EL (cell line): ENCODE measurements at places on chromosomes 12 and 14.

DNA sequence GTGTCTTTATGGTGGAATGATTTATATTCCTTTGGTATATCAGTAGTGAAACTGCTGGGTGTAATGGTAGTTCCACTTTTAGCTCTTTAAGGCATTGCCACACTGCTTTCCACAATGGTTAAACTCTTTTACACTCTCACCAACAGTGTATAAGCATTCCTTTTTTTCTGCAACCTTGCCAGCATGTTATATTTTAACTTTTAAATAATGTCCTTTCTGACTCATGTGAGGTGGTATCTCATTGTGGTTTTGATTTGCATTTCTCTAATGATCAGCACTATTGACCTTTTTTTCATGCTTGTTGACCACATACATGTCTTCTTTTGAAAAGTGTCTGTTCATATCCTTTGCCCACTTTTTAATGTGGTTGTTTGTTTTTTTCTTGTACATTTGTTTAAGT is 142.5 kb downstream of the MSRB3 start:
- DNase-seq = peak; percentile 32

DNA sequence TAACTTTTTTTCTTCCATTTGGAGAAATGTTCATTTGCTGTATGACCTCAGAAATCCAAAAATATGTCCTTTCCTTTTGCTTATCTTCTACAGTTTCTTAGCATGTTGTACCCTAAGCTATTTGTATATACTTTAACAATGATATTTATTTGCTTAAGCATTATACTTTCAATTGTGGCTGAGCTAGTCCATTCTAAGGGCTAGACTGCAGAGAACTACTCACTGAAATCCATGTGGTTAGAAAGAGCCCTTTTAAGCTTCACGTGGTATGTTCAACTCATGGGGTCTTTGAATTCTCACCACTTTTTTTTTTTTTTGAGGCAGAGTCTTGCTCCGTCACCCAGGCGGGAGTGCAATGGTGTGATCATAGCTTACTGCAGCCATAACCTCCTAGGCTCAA is 122.5 kb downstream of the HMGA2 start:
- no peak for DNase-seq

DNA sequence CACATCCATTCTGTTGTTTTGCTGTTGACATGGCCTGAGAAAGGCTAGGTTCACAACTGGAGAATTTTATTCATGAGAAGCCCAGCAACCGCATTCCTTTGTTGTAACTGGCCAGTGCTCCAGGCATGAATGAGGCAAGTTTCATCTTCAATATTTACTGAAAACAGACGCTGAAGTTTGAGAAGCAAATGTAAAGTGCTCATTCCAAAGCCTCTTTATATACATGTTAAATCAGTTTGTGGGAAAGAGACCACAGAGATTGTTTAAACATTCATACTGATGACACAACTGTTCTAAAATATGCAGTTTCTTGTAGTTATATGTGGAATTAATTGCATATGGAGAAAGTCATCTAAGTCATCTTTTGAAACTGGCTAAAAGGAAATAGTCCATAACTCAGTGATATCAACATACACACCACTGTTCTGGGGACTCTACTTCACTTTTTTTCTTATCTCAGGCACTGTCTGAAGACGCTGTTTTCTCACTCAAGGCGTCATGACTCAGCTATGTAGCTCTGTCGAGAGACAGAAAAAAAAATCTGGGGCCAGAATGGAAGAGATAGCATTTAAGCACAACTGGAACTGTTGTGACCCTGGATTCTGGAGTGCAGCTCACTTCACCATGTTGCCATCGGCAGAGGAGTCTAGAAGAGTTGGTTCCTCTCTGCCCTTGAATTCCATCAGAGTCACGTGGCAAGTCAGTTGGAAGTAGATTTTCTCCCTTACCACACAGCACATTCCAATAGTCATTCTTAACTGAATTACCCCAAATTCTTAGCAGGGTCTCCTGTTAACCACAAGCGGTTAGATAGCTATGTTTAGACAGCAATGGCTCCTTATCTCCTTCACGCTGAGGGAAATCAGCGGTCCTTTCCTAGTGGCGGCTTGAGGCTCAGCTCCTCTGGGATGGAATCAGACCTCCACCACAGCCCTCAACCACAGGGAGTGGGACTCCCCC is 258.4 kb upstream of the HMGA2 start:
- DNase-seq = peak; percentile 97

DNA sequence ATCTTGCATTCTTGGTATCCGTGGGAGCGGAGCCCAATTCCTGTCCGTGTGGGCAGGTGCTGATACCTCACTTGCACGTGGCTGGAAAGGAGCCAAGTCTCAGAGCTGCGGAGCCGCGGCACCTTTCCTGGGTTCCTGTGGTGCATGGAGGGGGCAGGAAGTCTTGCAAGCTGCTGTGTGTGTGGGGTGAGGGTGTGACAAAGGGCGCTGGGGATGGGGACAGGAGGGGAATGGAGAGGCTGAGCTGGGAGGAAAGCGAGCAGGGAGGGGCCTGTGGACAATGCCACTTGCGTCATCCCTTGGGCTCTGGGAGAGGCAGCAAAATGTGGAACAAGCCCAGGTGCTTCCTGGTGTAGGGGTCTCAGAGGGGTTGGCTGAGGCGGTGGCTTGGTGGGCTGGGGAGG is 86.7 kb downstream of the CALM1 start:
- no peak for DNase-seq

- no peak for DNase-seq
These were observed 44.6 kb downstream of the DDHD1 start for GRCh38 chr14:53108292-53109104.

GRCh38 chr14:99479906-99480869 is at the start of gene SETD3:
SETD3 (minus strand) TSS chr14:99480859; CDS start chr14:99465805, 15,054 bp downstream.
- DNase-seq = peak; percentile 72

DNA sequence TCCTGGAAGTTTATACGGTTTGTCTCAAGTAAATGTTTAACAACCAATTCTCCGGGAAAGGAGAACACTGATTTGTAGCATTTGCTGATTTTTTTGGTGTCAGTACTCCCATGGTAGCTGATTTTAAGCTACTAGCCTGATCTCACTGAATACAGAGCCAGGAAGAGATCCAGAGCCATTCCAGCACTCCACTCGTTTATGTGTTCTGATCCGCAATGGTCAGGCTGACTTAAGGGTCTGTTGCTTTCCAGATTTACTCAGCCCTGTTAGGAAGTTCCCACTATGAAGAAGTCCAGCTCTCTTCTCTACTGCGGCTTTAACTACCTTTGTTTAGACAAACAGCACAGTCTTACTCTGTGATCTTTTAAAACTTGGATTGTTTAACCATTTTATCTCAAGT is 38.0 kb upstream of the NID2 start:
- DNase-seq = no peak

- DNase-seq = no peak
These were observed 124.9 kb upstream of the SYT1 start for GRCh38 chr12:78739653-78740052.

GRCh38 chr12:54426690-54427089 is 7.6 kb upstream of the ITGA5 start:
- no peak for DNase-seq

GRCh38 chr12:50927766-50928224 is 24.5 kb upstream of the HIGD1C start:
- DNase-seq = no peak

GRCh38 chr12:12734054-12734453 is 16.9 kb downstream of the CDKN1B start:
- peak; percentile 86 for DNase-seq

GRCh38 chr12:26150736-26151450 is 26.1 kb upstream of the BHLHE41 start:
- DNase-seq = peak; percentile 55

- DNase-seq = no peak
These were observed 123.3 kb upstream of the MED13L start for GRCh38 chr12:116400636-116401372.

- DNase-seq = no peak
These were observed 91.1 kb upstream of the SLC38A4 start for GRCh38 chr12:46916796-46917419.

- DNase-seq = no peak
These were observed 14.7 kb upstream of the LPCAT3 start for GRCh38 chr12:7032990-7033389.

DNA sequence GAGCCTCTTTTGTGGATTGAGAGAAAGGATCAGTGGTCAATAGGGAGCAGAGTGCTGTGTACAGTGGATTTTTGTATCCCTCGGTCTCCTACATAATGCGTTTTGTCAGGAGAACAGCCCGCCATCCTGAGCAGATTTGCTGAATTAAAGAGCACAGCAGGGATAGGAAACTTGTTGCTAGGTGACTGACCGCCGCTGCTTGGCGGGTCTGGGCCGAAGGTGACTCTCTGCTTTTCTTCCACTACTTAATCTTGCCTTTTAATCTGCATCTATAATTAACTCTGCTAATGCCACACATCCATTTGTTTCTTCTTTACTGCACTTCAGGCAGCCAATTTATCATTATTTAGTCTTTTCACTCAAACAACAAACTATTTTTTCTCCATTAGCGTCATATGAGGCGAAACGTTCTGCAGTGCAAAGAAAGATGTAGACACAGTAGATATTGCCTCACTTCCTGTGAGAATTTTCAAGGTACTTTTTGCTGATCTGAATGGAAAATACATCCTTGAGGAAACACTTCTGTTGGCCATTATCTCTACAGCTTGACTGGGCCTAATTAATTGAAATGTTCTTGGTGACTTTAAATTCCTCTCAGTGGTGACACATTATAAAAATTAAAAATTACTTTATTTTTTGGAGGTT is 108.0 kb downstream of the PPM1A start:
- DNase-seq = no peak

- DNase-seq = no peak
These were observed 8.4 kb upstream of the GLIPR1 start for GRCh38 chr12:75471902-75472890.

DNA sequence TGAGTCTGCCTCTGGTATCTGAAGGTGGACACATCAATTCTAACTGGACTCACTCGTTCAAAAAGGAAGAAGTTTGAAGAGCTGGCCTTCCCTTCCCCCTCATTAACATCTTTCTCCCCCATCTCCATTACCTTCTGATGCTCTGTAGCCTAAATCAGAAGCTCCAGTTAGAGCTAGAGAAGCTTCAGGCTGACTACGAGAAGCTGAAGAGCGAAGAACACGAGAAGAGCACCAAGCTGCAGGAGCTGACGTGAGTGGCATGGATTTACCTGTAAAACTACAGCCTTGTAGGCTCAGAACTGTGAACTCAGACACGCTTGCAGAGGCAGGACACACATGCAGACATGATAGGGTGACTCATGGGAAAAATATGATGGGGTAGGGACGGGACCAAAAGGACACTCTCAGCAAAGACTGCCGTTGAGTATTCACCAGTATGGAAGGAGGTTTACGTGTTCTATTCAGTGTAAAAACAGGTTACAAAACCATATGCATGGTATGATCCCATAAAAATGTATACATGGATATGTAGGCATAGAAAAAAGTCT is 14.3 kb upstream of the PIP4K2C start:
- DNase-seq = peak; percentile 31

GRCh38 chr12:119885549-119885948 is 8.4 kb upstream of the CIT start:
- no peak for DNase-seq

DNA sequence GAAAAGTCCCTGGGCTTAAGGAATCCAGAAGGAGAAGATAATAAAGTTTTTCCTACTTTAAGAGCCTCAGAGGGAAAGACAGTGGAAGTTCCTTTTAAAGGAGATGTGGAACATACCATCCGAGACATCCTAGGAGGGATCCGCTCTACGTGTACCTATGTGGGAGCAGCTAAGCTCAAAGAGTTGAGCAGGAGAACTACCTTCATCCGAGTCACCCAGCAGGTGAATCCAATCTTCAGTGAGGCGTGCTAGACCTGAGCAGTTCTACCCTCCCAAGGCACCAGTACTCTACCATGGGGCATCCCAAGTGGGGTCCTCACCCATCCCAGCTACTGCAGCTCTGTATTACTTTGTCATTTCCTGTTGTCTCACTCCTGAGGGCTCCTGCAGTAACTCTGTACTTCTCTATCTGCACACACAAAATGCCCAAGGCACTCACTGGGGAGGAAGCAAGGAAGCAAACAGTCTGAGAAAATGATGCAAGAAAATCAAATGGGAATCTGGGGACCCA is 3.8 kb downstream of the TINF2 start:
- DNase-seq = peak; percentile 45

- no peak for DNase-seq
These were observed 20.6 kb downstream of the JAG2 start for GRCh38 chr14:105147671-105148603.

- DNase-seq = no peak
These were observed 148.7 kb downstream of the DICER1 start for GRCh38 chr14:95008445-95009217.

- no peak for DNase-seq
These were observed 49.3 kb upstream of the TSPAN11 start for GRCh38 chr12:30877105-30877875.

GRCh38 chr12:77377116-77377515 is 311.7 kb upstream of the E2F7 start:
- peak; percentile 6 for DNase-seq

- DNase-seq = no peak
These were observed 112.0 kb upstream of the CLEC14A start for GRCh38 chr14:38367922-38368321.

GRCh38 chr14:74402401-74403251 is 23.4 kb downstream of the SYNDIG1L start:
- DNase-seq = no peak
